Adrenal gland (tissue), 19 donors: ENCODE measurements at places on chromosomes 2 and 18. TPM values are rescaled to one million over a fixed set of nuclear protein-coding genes. Genes with fewer than 3 reads are reported as not detected.

GRCh38 chr2:204180649-204181048 is 244.1 kb downstream of the ICOS start:
- no peaks in the 10 kb centered on the region for H3K27me3 ChIP-seq
- no peak for DNase-seq
- H3K4me1 ChIP-seq = peaks cover 5% of the 10 kb centered on the region
- no peaks in the 10 kb centered on the region for H3K36me3 ChIP-seq

GRCh38 chr2:27902098-27902497 is 11.6 kb downstream of the BABAM2 start:
- no peak overlapping the region for H3K4me3 ChIP-seq
- no peaks in the 10 kb centered on the region for H3K36me3 ChIP-seq
- peaks cover 76% of the 10 kb centered on the region for H3K4me1 ChIP-seq
- peak overlapping the region; percentile 39 for H3K27ac ChIP-seq

GRCh38 chr2:209845666-209846065 is 74.0 kb downstream of the UNC80 start:
- H3K27me3 ChIP-seq = no peaks in the 10 kb centered on the region
- no peak overlapping the region for H3K4me3 ChIP-seq
- no peaks in the 10 kb centered on the region for H3K36me3 ChIP-seq
- no peaks in the 10 kb centered on the region for H3K4me1 ChIP-seq

DNA sequence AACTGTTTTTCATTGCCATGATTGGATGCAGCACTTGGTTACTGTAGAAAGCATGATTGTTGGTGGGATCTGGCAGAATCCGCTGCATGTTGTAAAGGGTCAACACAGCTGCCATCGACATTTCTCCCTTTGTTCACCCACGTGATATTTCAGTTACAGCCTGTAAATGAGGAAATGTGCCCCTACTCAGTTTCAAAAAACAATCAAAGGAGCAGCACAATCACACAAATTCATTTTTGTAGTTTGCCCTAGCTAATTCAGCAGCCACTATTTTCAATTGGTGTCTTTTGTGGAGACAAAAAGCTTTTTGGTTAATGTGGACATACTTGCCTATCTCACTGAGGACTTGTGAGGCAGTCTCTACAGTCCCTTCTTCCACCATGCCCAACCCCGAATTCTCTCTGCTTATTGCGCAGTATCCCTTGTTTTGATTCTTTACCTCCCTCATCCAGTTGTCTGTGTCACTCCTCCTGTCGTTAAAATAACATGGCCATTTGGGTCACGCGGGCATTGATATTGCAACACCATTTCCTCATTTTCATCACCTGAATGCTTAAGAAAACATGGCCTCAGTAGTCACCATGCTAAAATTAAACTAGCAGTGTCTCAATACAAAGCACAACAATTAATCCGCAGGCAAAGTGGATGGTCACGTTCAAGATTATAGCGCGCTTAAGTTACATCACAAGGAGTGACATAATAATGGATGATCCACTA is 6.4 kb upstream of the PROC start:
- DNase-seq = peak; percentile 32
- no peaks in the 10 kb centered on the region for H3K27me3 ChIP-seq
- H3K4me3 ChIP-seq = no peak overlapping the region
- H3K27ac ChIP-seq = no peak overlapping the region
- no peaks in the 10 kb centered on the region for H3K36me3 ChIP-seq

KCNK3 gene
- total RNA-seq = 569 TPM
